ENCODE measurements at places on chromosomes 6 and 20.

DNA sequence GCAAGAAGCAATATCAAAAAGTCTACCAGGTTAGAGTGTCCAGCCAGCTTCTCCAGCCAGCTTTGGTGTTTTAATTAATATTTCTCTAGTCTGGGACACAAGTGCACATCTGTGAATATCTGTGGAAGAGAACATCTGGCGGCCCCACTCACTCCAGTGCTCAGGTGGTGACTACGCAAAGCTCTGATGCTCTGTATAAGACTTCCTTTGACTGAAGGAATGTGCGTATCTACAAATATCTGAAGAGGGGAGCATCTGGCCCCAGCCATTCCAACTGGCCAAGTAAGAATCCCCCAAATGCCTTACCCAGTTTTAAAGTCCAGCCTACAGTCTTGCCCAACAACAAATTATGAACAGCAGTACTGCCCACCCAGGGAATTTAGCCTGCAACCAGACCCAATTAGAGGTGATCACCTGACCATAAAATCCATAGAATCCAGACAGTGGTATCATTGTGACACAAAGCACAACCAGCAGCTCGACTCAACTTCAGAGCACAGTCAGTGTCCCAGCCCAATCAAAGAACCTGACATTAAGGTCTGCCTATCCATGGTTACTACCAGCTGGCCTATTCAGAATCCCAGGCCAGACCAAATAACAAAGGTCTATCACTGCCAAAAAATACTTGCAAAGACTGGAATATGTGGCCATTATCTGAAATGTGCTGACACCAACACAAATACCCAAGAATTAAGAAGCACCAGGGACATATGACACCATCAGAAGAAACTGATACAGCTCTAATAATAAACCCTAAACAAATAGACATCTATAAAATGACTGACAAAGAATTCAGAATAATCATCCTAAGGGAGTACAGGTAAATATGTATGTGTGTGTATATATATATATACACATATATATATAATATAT, 76.1 kb upstream of the MANEA start:
- no peak for DNase-seq

GRCh38 chr20:51732096-51732791, 35.9 kb downstream of the ATP9A start:
- no peak for DNase-seq

GRCh38 chr6:142945446-142946180, 637 bp upstream of the HIVEP2 start:
- DNase-seq: peak; percentile 31

DNA sequence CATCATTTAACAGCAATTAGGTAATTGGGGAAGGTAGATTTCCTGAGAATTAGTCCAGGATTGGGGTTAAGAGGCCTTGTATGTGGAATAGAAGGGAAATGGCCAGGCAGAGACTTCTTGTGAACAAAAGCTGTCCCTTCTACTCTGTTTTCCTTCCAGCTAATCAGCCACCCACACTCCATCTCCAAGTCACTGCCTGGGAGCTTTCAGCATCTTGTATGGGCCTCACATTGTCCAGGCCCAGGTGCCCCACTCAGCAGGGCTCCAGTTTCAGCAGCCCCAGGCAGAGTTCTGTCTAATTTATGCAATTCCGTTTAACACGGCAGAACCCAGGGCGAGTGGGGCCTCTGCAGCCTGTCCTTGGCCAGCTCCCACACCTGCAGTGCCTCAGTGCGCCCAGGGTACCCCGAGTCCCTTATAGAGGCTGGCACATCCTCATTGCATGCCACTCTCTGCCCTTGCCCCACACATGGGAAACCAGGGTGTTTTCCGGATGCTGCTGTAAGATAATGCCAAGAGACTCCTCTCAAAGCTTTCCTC, 113.0 kb downstream of the EDN3 start:
- no peak for DNase-seq

DNA sequence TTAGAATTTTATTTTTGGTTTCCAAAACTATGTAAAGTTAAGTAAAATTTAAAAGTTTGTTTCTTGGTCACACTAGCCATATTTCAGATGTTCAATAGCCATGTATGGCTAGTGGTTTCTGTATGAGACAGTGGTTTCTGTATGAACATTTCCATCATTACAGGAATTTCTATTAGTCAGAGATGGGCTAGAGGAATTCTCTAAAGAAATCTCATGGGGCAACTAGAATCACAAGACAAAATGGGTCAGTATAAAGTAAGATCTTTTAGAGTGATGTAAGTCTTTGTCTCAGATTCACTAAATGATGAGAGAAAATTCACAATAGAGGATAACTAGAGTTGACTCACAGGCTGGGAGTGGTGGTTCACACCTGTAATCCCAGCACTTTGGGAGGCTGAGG, 149.0 kb downstream of the FUT9 start:
- DNase-seq: no peak

DNA sequence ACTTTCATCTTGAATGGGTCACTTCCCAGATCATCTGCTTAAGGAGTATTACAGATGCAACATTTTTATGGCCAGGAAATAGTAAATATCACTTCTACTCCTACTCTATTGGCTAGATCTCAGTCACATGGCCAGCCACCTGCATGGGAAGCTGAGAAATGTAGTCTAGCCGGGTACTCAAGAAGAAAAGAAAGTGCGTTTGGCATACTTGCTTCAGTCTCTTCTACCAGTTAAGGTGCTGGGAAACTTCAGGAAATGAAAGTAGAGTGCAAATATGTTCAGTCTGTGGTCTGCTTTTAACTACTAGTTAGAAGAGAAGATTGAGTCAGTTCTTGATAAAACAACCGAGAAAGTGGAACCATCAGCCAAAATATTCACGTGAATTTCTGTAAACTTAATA, 129.2 kb downstream of the PDSS2 start:
- DNase-seq: no peak

DNA sequence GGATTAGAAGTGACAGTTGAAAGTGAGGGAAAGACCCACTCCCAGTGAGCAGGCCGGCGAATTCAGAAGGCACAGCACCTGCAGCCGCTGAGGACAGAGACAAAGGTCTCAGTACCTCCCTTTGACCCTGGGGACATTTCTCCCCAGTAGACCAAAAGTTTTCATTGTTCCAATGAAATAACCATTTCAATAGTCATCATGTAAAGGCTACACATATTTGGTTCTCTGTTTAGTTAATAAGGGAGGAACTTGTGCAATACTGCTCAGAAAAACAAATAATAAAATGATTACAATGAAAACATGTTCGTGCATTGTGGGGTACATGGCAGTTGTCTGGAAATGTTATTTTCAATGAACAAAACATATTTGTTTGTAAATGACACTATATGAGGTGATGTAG, 52.5 kb downstream of the EDN1 start:
- DNase-seq: no peak

- peak; percentile 42 for DNase-seq
Measured at GRCh38 chr6:683742-684440, 9.0 kb downstream of the EXOC2 start.

GRCh38 chr6:137315081-137315480, 95.9 kb upstream of the IFNGR1 start:
- no peak for DNase-seq

- DNase-seq: no peak
Measured at GRCh38 chr6:64010010-64010409, 374.4 kb downstream of the PHF3 start.

- DNase-seq: peak; percentile 91
Measured at GRCh38 chr6:128600397-128600951, 80.1 kb upstream of the PTPRK start.

- no peak for DNase-seq
Measured at GRCh38 chr20:48181261-48181935, 396.1 kb upstream of the SULF2 start.

DNA sequence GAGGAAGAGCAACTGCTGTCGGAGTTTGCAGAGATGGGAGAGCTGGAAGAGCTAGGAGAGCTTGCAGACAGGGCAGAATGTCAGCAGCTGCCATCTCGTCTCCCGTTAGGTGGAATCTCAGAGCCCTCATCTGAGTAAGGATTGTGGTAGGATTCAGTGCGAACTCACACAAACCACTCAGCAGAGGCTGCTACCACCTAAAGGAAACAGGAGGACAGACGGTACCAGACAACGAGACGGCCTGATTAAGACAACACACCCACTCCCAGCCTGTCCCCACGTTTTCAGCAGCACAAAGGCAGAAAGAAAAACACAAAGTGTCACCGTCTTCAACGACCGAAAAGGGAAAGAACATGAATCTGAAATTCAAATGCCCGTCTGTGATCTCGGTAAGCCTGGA, 4.1 kb downstream of the LEMD2 start:
- no peak for DNase-seq

DNA sequence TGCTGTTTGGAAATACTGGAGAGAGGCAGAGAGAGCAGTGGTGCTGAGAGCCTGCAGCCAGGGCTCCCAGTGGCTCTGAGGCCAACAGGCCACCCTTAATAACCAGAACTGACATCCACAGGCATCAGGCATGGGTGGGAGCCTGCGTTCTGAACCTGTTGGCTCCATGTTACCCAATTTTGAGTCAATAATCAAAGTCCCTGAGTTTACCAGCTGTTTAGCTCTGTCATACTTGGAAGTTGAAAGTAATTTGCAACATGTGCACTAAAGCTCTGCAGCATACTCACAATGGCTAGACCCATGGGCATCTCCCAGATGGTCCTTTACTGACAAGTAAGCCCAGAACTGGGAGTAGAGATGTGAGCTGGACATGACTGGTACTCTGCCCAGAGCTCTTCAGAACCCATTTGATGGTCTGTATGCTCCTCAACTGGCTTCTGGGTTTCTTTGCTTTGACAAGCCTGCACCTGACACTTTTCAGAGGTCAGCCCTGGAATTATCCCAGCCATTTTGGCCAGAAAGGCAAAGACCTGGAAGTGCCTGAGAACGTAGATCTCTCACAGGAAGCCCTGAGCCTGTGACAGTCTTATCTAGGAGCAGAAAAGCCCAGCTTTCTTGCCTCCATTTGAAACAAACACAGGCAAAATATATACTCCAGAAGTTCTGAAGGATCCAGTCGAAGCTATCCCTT, 122.4 kb upstream of the CITED2 start:
- DNase-seq: no peak

Measured in GM04504 (cell line).